ENCODE measurements at places on chromosomes 2 and 18. TPM values are rescaled to one million over a fixed set of nuclear protein-coding genes. Genes with fewer than 3 reads are reported as not detected.

DNA sequence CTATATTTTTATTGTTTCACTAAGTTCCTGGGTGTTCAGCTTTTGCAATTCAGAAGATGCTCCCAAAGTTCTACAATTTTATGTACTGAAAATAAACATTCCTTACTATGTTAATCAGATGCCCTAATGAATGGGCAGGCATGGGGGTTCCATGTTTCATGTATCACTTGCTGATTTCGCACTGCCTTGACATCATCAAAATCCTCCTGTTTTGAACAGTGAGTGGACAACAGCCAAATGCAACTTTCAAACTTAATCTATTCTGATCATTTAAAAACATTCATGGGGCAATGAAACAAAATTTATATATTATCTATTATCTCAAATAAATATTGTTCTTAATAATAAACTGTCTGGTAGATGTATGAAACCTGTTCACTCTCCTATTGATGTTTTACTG is 43.2 kb downstream of the ZEB2 start:
- DNase-seq, result no peak

Gene LIPG
- total RNA-seq, result 6.3 TPM

DNA sequence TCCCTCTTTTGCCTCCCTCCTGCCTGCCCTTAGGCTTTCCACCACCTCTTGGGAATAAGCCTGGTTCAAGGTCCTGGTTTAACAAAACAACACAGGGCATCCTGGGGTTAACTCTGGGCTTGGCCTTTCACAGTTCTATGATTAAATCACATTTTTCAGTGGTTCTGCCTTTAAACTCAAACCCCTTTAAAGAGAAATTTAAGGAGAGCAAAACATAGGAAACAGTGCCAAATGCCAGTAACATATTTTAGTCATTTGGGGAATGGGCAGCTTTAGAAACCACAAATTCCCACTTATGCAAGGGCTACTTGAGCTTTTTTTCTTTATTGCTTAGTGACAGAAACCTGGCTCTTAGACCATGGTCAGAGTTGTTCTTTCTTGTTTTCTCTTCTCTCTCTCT is 112.2 kb upstream of the FZD5 start:
- DNase-seq, result no peak

Gene SEPTIN10
- 66.7 TPM for total RNA-seq

DNA sequence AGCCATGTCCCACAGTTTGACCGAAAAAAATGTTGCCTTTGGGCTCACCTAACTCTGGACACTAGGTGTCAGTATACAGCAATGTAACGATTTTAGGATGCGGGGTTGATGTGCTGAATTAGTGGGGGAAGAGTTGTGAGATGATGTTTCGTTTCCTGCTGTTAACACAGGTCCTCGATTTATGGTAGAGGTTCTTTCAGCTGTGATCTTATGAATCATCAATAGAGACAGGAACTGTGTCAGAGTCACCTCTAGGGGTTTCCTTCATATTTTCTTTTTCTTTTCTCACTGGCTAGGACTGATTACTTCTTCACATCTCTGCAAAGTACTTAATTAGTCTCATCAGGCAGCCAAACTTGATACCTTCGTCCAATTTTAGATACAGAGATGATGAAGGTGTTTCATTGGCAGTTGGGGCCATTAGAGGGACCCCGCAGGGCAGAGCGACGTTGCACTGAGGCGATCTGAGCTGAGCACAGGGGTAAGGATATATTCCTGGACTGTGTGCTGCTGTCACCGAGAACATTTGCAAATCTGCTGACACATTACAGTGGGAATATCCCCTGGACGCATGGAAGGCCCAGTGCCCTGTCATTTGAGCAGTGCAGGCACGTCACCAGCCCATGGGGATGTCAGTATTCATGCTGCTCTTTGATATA is 10.2 kb upstream of the MMADHC start:
- peak; percentile 93 for DNase-seq

DNA sequence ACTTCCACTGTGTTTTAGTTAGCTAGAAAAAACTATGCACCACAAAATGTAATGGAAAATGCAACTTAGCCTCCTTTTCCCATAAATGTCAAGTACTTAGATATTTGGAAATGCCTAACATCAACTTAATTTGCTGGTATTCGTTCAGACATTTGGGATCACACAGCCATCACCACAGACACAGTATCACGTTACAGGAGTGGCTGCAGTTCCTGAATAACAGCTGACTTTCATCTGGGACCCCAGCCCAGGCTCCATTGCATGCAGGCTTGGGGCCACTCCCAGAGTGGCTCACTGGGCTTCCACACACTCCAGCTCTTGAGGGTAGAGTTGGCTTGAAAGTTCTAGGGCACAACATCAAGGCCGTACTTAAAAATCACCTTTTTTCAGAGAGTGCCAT is 9.3 kb downstream of the TMEM182 start:
- peak; percentile 74 for DNase-seq

DNA sequence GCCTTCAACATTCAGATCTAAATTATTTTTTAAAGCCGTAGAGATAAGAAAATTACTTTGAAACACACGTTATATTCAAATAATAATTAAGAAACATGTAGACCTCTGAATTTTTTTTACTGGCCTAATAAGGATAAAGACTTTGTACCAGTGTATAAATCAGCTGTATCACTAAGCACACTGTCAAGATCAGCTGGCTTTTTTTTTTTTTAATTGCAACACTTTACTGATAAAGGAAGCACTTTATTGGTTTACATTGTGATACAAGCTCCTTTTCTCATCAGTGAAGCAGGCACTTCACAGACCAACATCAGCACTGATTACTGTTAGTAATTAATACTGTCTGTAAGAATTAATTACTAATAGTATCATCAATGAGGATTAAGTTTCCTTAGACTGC is 88.5 kb downstream of the RBBP8 start:
- no peak for DNase-seq

DNA sequence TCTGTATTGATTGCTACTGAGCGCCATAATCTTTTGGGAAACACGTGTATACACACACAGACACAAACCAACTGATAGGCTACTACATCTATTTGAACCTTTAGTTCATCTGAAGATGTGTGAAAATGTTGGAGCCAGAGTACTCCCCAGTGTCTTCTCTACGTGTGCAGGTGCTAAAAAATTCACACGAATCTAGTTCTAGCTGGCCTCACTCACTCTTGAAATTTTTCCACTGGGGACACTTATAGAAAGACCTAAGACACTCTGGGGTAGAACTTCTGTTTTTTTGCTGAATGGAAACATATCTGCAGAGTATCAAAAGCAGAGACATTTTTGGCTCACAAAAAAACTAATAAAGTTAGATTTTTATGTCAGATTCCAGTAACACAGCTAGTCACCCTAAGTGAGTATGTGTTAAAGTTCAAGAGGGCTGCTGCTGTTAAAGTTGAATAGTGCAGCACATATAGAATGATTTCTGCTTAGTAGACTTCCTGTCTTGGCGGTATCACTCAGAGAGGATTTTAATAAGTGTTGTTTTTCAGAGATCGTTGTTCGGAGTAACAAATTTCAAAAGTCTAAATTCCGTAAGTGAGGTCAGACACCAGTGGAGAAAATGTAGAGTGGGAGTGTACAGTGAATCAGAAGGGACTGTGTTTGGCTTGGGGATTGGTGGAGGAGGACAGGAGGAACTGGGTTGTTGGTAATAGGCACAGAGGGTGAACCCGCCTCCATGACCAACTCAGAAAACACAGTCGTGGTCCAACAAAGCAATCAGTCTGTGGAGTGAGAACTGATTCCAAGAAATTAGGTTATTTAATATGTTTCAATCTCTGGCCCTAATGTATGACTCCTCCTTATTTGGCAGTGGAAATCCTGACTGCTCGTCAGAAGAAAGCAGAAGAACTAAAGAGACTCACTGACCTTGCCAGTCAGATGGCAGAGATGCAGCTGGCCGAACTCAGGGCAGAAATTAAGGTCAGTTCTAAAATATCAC is 43.1 kb downstream of the KCTD18 start:
- DNase-seq, result peak; percentile 94

Gene IL1B
- total RNA-seq, result 0.18 TPM

Gene GDF7
- total RNA-seq, result 0.62 TPM

- no peak for DNase-seq
These were observed 508 bp upstream of the TUBA4B start for GRCh38 chr2:219252570-219252899.

Gene LAMA1
- total RNA-seq, result 6.4 TPM

GRCh38 chr18:32280188-32280783 is 90.4 kb downstream of the MEP1B start:
- DNase-seq, result no peak
